ENCODE measurements at places on chromosomes 6 and 20. TPM values are rescaled to one million over a fixed set of nuclear protein-coding genes. Genes with fewer than 3 reads are reported as not detected.

Gene TAF11
- 48.6 TPM for total RNA-seq

Gene PERP
- 3.3 TPM for total RNA-seq

Gene CDH26
- total RNA-seq: 0.86 TPM

Gene SCGN
- not detected for total RNA-seq

Gene HSPA1L
- 1.5 TPM for total RNA-seq

DNA sequence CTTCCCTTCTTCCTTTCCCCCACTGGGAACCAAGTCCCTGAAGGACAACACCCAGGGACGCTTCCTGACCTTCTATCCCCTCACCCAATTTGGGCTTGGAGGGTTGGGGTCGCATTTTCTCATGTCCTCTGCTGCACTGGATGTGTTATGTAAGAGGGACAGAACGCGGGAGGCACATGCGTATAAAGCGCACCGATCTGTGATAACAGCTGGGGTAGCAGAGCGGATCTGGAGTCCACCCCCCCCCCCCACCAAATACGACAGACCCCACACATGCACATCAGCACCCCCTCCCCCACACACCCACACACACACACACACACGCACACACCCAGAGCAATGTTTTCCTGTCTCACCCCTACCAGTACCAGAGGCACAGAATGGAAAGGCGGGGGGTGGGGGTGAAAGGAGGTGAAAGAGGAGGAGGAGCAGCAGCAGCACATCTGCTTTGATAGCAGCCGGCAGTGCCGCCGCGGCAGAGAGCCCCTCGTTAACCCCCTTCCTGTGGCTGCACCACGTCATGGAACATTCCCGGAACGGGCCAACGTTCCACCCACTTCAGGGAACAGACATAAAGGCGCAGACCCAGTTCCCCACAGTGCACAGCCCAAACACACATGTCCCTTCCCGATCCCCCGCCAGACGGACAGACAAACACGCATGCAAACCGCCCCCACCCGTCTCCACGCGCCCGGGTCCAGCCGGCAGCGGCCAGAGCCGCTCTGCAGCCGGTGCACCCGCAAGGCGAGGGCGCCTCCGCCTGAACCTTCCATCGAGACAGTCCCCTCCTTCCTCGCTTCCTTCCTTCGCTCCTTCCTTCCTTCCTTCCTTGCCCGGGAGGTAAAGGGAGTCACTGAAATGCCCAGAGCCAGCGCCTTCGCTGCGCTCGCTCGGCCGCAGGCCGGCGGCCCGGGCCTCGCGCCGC lies 590 bp downstream of the HIVEP2 start:
- H3K27ac ChIP-seq: peak overlapping the region; percentile 99
- H3K4me1 ChIP-seq: peaks cover 26% of the 10 kb centered on the region
- peak overlapping the region; percentile 98 for H3K4me3 ChIP-seq
- peak; percentile 46 for DNase-seq
- H3K27me3 ChIP-seq: peaks cover 35% of the 10 kb centered on the region

- no peaks in the 10 kb centered on the region for H3K27me3 ChIP-seq
- H3K4me3 ChIP-seq: no peak overlapping the region
- no peak overlapping the region for H3K27ac ChIP-seq
- no peak for DNase-seq
- H3K36me3 ChIP-seq: no peaks in the 10 kb centered on the region
These were observed 105.9 kb upstream of the CDYL start for GRCh38 chr6:4670290-4670689.

- H3K27me3 ChIP-seq: peaks cover 2% of the 10 kb centered on the region
- DNase-seq: no peak
- no peak overlapping the region for H3K4me3 ChIP-seq
These were observed 83.6 kb downstream of the PFDN4 start for GRCh38 chr20:54291339-54292010.

DNA sequence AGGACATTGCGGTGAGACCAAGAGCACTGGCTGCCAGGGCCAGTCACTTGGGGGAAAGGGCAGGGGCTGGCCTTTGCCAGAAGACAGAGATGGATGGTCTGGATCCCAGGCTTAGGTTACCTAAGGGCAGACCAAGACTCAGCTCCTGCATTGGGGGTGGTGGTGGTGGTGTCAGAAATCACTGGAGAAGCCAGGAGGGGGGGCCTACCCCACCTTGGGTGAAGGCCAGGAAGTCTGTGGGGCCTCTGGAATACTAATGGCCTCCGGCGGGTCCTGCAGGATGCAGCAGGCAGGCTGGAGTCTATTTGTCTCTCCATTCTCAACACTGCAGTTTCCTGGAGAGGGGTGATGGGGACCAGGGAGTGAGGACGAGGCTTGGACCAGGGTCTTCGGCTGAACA lies 32.8 kb downstream of the CD40 start:
- DNase-seq: no peak
- H3K36me3 ChIP-seq: no peaks in the 10 kb centered on the region
- peaks cover 5% of the 10 kb centered on the region for H3K27me3 ChIP-seq
- no peaks in the 10 kb centered on the region for H3K4me1 ChIP-seq

DNA sequence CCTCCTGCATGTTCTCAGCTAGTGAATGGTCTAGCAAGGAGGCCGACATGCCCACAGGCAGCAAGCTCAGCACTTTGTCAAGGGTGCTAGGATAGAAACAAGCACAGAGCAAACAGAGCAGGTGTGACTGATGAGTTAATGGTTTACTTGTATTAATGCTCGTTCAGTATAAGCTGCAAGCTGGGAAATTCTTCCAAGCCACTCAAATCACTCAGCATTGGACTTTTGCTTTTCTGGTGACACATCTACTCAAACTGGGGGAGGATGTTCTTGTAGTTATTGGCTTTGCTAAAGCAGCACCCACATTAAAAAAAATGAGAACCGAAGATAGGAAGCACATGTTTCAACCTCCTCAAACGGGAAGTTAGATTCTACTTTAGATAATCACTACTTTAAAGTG lies 43.1 kb upstream of the NEDD9 start:
- H3K27me3 ChIP-seq: no peaks in the 10 kb centered on the region
- no peak overlapping the region for H3K4me3 ChIP-seq
- peaks cover 32% of the 10 kb centered on the region for H3K4me1 ChIP-seq
- H3K36me3 ChIP-seq: no peaks in the 10 kb centered on the region

GRCh38 chr6:20341096-20341495 lies 60.6 kb upstream of the E2F3 start:
- H3K4me3 ChIP-seq: no peak overlapping the region
- H3K4me1 ChIP-seq: no peaks in the 10 kb centered on the region
- no peak overlapping the region for H3K27ac ChIP-seq
- no peaks in the 10 kb centered on the region for H3K36me3 ChIP-seq

- H3K36me3 ChIP-seq: no peaks in the 10 kb centered on the region
- peaks cover 6% of the 10 kb centered on the region for H3K4me1 ChIP-seq
- H3K4me3 ChIP-seq: no peak overlapping the region
- DNase-seq: no peak
These were observed 94.1 kb downstream of the YTHDF1 start for GRCh38 chr20:63121749-63122405.

GRCh38 chr20:59749301-59749700 lies 145.0 kb downstream of the PHACTR3 start:
- no peak overlapping the region for H3K27ac ChIP-seq
- no peaks in the 10 kb centered on the region for H3K36me3 ChIP-seq
- H3K4me3 ChIP-seq: peak overlapping the region; percentile 39
- peaks cover 38% of the 10 kb centered on the region for H3K4me1 ChIP-seq
- no peak for DNase-seq
- H3K27me3 ChIP-seq: peaks cover 14% of the 10 kb centered on the region

DNA sequence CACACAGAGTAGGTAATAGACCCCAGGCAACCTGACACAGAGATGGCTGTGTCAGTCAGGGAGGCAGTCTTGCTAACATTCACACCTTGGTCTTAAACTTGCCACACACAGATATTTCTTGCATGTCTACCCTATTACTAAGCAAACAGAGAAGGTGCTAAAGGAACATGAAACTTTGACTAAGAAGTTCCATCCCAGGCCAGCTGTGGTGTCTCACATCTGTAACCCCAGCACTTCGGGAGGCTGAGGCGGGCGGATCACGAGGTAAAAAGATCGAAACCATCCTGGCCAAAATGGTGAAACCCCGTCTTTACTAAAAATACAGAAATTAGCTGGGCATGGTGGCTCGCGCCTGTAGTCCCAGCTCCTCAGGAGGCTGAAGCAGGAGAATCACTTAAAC lies 222.4 kb upstream of the JARID2 start:
- no peaks in the 10 kb centered on the region for H3K36me3 ChIP-seq
- H3K27me3 ChIP-seq: no peaks in the 10 kb centered on the region

GRCh38 chr6:170124836-170125235 lies 166.0 kb downstream of the DLL1 start:
- no peaks in the 10 kb centered on the region for H3K4me1 ChIP-seq
- no peaks in the 10 kb centered on the region for H3K27me3 ChIP-seq
- peaks cover 2% of the 10 kb centered on the region for H3K36me3 ChIP-seq
- no peak overlapping the region for H3K27ac ChIP-seq
- no peak for DNase-seq
- H3K4me3 ChIP-seq: no peak overlapping the region

DNA sequence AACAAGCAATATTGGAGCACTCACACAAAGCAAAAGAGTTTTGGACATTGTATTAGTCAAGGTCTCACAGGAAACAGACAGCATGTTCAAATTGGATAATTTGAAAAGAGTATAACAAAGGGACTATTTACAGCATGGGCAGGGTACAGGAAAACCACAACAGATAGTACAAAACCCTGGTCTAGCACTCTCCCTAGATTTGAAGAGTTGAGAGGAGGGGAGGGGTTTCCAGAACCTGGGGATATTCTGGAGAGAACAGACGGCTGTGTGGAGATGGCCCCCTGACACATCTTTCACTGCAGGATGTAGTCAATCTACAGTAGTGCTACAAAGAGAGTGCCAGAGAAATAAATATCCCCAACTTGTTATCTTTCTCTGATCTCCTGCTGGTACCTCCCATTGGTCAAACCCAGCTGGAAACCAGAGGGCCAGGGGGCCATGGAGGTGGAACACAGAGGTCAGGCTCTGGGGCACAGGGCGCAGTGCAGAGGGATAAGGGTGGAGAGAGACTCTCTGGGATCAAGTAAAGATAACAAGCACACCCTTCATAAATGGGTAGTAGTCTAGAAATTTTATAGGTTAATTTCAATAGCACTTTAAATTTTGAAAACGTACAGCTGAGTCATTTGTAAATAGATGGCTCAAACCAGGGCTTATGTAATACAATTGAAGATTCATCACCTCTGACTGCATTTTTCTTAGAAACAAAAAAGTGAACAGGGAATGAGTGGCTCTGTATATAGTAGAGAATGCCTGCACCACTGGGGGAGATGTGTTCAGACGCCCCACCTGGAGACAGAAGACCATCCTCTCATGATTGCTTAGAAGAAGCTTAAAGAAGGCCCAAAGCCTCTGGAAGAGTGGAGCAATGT lies 25.7 kb downstream of the RCAN2 start:
- no peak overlapping the region for H3K4me3 ChIP-seq
- no peak overlapping the region for H3K27ac ChIP-seq

DNA sequence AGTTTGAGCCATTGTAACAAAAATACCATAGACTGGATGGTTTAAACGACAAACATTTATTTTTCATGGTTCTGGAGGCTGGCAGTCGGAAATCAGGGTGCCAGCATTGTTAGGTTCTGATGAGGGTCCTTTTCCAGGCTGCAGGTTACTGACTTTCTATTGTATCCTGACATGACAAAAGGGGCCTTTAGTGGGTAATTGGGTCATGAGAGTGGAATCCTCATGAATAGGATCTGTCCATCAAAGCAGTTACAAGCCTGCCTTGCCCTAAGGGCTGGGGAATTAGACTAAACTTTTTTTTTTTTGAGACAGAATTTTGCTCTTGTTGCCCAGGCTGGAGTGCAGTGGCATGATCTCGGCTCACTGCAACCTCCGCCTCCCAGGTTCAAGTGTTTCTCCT lies 347.9 kb upstream of the TSHZ2 start:
- DNase-seq: no peak
- H3K36me3 ChIP-seq: no peaks in the 10 kb centered on the region
- H3K27me3 ChIP-seq: peaks cover 4% of the 10 kb centered on the region
- H3K4me3 ChIP-seq: no peak overlapping the region

DNA sequence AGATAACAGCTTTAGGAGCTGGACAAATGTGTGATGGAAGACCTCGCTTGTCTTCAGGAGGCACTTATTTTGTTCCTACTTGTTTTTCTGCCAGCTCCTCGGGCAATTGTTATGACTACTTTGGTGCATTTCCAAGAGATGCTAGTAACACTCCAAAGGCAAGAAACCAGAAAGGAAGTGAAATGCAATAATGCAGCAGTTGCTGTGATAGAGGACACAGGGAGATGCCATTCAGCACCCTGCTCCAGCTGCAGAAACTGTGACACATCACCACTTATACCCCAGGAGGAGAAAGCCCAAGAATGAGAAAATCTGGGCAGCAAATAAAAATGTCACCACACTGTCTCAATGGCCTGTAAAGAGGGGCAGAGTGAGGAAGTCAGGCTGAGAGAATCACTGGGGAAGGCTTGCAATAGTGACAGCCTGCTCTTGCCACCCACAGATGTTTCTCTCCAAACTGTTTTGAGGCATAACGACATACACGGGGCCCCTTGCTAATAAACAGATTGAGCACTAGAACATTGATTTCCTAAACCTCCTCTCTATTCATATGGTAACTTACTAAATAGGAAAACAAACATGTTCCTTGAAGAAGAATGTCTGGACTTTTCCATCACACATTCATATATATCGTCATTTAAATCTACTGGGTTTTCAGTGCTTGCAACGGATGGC lies 231.0 kb upstream of the PRND start:
- no peak overlapping the region for H3K27ac ChIP-seq
- no peak overlapping the region for H3K4me3 ChIP-seq
- H3K36me3 ChIP-seq: no peaks in the 10 kb centered on the region
- no peaks in the 10 kb centered on the region for H3K4me1 ChIP-seq

DNA sequence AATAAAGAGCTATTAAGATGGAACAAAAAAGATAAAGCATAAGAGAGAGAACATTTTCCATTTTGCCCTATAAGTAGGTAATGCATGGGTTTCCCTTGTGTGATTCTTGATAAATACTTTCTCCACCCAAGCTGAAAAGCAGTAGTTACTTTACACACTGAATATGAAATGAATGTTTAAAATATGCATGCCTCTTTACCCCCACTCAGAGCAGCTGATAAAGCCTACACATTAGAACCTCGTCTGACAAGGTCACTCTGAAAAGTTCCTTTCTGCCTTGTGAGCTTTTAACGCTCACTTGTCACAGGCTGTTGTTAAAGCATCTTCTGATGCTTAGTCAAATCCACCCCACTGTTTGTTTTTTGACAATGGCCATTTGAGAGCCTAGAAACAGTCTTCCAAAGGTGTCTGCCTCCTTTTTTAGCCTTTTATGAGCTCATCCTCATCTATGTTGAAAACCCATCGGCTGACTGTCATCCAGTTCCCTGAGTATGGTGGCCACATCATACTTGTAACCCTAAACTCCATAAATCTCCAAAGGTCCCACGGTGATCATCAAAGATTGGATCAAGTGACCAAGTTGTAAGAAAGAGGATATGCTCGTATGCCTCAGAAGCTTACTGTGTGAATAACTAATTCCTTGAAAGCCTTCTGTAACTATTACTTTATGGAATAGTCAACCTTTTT lies 102.8 kb downstream of the ATXN1 start:
- no peak overlapping the region for H3K4me3 ChIP-seq
- H3K4me1 ChIP-seq: peaks cover 24% of the 10 kb centered on the region
- H3K27me3 ChIP-seq: peaks cover 6% of the 10 kb centered on the region
- DNase-seq: no peak
- H3K27ac ChIP-seq: no peak overlapping the region
- H3K36me3 ChIP-seq: no peaks in the 10 kb centered on the region

Measured in neural crest cell (in vitro differentiated cells).